MG63 (cell line): ENCODE measurements at places on chromosomes 1 and 21. TPM values are rescaled to one million over a fixed set of nuclear protein-coding genes. Genes with fewer than 3 reads are reported as not detected.

DNA sequence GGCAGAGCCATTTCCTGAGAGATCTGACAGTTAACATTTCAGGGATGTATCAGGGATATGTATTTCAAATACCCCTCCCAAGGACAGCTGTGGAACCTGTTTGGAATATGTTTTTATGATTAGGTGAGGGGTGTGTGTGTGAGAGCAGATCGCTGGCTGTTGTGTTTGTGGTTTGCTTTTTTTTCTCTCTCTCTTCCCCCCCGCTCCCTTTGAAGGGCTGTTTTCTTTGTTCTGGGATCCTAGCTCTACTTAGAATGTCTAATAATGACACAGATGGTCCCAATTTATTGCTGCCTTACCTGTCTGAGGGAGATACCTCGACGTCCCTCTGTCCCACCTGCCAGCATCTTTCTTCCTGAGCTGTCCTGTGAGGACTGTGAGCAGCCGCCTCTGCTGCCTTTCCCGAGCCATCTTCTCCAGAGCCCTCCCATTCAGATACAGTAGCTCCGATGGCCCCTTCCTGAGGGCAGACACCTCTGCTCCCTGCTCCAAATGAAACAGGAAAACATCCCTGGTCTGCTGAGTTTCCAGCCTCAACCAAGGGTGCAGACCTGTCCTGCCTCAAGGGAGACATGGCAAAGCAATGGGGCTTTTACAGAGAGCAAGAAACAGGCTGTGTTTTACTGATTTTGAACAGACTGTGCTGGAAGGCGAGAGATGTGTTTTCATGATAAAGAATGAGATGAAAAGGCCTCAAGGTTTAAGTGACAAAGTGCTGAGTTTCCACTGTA, 138.0 kb upstream of the TNR start:
- no peak for DNase-seq

DNA sequence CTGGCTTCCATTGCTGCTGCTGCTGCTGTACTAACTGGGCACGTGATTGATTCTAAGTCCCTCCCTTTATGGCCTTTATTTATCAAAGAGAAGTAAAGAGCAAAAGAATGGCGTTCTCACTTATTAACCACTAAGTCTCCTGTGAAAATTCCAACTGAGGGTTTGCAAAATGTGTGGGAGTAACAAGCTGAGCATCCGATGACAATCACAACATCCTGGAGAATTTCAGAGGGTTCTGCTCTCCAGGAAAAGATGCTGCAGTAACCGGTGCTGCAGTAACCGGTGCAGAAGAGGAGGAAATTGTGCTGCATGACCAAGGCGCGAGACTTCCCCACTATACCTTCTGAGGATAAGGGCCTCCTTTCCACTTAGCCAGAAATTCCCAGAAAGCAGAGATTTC, 12.7 kb upstream of the MX2 start:
- DNase-seq: no peak

DNA sequence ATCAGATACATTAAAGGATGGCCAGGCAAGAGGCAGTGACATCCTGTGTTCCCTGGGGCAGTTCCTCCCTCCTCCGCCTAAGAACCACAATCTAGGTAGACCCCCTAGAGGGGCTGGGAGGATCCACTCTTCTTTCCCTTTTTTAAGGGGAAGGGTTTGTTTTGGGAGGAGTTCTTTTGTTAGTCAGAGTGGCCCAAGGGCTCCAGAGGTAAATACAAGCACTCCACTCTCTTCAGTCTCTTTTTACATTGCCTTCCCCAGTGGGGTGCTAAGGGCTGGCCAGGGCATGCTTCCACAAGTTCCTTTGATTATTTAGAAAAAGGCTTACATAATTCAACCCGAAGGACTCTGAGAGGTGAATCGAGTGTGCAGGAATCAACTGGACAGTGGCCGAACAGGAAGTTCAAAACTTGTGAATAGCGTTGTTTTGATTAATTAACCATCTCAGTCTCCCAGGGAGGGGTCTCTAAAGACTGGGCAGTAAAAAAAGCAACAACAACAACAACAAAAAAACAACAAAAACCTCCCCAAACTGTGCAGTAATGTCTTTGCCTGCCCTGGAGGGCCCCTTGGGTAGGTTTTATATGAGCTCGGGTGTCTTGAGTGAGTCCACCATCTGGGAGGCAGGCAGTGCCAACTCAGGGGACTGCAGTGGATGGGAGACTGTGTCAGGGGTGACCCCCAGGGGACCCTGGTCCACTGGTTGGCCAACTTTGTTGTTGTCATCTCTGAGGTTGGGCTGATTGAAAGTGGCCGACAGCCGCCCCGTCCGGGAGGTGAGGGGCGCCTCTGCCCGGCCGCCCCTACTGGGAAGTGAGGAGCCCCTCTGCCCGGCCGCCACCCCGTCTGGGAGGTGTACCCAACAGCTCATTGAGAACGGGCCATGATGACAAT, 33.2 kb upstream of the ENO1 start:
- DNase-seq: no peak

GRCh38 chr1:2474104-2474844, 1.8 kb upstream of the PLCH2 start:
- no peak for DNase-seq

The RABIF gene
- total RNA-seq: 7.0 and 13.1 TPM in 2 replicates

- no peak for DNase-seq
Observed at GRCh38 chr1:203746281-203746680, 18.7 kb upstream of the LAX1 start.

The SEC16B gene
- 0.72 and 3.5 TPM in 2 replicates for total RNA-seq

The ABCG1 gene
- total RNA-seq: 0.82 and 1.9 TPM in 2 replicates

GRCh38 chr21:29737186-29737585, 202.6 kb downstream of the GRIK1 start:
- DNase-seq: no peak

- no peak for DNase-seq
Observed at GRCh38 chr1:117842408-117843170, 86.8 kb downstream of the GDAP2 start.

DNA sequence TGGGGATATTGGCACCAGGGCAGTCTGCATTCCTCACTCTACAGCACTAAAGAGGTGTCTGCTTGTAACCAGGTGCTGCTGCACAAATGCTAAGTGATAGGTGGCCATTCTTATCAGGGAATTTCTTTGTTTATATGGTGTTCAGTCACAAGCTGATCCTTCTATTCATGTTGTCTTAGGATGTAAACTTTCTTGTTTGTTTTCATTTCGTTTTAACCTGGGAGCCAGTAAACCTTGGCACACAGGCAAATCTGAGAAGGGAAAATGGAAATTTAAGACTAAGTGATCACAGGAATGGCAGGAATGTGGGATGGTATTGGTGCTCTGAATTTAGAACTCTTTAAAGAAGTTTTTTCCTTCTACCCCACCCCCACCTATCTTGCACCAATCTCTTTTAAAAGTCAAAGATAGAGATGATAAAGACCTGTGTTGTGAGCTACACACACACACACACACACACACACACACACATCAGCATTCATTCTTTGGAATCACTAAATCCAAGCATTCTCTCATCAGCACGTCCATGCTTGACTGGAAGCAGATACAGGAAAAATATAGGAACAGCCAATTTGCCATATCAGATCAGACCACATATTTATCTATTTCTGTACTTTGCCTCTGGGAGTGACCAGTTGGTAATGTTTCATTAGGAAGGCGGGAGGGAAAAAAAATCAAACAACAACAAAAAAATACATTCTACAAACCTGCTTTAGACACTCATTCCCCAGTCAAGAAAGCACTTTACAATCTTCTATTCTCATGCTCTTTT, 451.4 kb upstream of the ADGRL2 start:
- DNase-seq: no peak

- no peak for DNase-seq
Observed at GRCh38 chr1:110672001-110672752, 2.6 kb downstream of the KCNA3 start.

GRCh38 chr1:238672262-238672661, 714.1 kb upstream of the CHRM3 start:
- peak; percentile 62 for DNase-seq

GRCh38 chr1:101190441-101190840, 46.4 kb upstream of the S1PR1 start:
- no peak for DNase-seq

DNA sequence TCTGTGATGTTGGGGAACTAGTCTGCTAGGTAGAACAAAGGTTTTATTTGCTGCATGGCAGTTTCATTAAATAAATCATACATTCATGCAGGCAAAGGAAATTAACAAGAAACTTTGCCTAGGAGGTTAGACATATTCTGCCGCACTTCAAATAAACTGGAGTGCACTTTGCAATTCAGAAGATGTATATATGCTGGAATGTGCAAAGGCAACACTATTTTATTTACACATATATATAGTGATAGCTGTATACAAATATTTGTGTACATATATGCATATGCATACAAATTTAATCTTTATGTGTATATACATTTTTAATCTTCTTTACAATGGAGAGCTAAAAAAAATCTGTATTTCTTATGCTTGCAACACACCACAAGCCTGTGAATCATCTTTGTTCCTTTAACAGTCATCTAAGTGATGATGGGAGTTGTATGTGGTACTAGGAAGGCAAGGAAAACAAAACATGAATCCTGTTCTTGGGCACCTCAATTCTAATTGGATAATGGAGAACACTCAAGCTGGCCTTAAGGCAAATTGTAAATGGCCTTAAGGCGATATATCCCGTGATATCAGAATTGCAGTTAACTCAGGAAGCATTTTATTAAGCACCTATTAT, 605.8 kb upstream of the CAMK1G start:
- no peak for DNase-seq

DNA sequence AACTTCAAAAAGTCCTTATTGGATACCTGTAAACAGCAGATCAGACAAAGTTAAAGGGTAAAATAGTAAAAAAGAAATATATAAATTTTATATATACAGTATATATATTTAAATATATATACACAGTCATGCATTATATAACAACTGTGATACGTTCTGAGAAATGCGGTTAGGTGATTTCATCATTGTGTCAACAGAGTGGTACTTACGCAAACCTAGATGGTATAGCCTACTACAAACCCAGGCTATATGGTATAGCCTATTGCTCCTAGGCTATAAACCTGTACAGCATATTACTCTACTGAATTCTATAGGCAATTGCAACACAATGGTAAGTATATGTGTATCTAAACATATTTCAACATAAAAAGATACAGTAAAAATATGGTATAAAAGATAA, 222.7 kb downstream of the NUF2 start:
- no peak for DNase-seq
